ENCODE measurements at places on chromosomes 12 and 14. TPM values are rescaled to one million over a fixed set of nuclear protein-coding genes. Genes with fewer than 3 reads are reported as not detected.

The NFE2 gene
- total RNA-seq, result not detected

The CALCOCO1 gene
- 15.1 TPM for total RNA-seq

The RFX4 gene
- total RNA-seq, result not detected

The CRIP1 gene
- 15.0 TPM for total RNA-seq

The RNASE4 gene
- total RNA-seq, result 5.2 TPM

The KRT3 gene
- not detected for total RNA-seq

The CLEC2A gene
- not detected for total RNA-seq

The PHETA1 gene
- 6.3 TPM for total RNA-seq
